ENCODE measurements at places on chromosomes 7 and 10.

DNA sequence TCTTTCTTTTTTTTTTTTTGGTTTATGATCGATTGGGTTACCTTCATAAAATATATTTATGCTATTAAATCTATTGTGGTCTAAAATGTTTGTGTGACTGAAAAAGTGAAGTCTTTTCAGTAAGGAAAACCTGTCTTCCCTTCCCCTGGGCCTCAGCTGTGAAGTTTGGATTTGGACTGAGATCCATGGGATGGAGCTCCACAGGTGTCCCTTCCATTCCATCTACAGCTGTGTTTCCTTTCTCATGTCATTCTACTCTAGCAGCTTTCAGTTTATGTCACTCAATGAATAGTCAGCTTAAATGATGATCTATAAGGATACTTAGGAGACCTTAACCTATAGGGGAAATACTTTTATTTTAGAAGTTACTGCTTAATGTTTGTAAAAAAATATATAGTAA is 48.0 kb upstream of the NCF1 start:
- no peak for DNase-seq

- DNase-seq = no peak
Observed at GRCh38 chr10:24086296-24087086, 122.4 kb upstream of the KIAA1217 start.

DNA sequence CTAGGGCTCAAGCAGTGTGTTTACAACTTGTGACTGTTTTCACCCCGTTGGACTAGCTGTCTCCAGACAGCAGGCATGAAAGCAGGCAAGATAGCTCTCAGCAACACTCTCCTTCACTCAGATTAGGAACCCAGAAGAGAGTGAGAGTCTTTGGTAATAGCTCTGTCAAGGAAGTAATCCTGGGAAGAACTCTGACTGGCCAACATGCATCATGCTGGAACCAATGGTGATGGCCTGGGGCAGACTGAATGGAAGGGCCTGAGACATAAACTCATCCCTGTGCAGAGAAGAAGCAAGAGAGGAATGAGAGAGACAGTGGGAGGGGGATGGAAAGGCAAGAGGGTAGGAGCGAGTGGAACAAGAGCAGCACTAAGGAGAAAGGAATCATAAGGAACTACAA is 48.9 kb downstream of the AKR1D1 start:
- no peak for DNase-seq

DNA sequence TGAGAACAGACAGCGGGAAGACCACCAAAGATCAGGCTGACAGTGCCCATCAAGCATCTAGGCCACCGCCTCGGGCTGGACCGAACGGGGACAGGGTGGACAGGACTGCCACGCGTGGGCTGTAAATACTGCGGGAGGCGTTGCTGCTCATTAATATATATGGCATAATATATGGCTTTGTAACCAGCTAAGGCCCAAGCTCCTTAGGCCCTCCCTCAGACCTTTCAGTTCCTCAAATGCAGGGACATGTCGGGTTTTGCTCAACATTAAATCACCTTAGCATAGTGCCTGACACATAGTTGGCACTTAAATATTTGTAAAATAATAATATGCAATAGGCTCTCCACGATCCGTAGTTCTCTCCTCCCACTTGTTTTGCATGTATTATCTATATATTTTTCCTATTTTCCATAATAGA is 402 bp upstream of the TMEM168 start:
- no peak for DNase-seq

DNA sequence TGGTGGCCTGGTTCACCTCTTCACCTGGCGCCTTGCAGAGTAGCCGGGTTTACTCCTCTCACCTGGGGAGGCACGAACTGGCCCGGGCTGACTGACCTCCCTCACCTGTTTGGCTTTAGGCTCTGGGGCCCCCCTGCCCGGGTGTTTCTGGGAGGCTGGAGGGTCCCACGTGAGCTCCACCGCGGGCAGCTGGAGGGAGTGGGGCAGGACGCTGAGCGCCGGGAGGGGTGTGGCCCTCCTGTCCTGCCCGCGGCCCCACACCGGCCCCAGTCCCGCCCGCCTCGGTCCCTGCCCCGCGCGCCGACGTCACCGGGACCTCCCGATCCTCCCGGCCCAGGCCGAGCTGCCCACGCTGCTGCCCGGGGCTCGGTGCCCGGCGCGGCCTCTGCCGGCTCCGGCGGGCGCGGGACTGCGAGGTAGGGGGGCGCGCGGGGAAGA is at the start of gene AMZ1:
Gene AMZ1, plus strand, starts transcription at position 322 of the 438 bp plus-strand sequence. CDS start 12,250 bp downstream, outside the sequence.
- no peak for DNase-seq

DNA sequence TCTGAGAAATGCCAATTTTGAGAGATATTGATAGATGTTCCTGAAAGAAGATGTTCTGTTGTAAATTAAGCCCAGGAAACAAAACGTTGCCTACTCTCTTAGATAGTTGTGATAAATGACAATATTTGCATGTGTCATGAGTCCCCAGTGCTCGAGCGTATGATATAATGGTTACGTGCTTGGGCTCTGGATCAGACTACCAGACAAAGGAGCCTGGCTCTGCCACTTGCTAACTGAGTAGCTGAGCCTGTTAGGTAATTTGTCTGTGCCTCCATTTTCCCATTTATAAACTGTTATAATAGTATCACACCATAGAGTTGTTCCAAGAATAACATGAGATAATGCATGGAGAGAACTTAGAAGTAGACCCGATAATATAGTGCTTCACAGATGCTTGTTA is 1.8 kb downstream of the A1CF start:
- no peak for DNase-seq
